ENCODE measurements at places on chromosomes 4 and X.
A peak's percentile ranks its signal among the peaks of the same experiment; 100 is the strongest.

GRCh38 chr4:69858690-69859089 is 1.3 kb downstream of the SULT1E1 start:
- no peak overlapping the region for H3K4me3 ChIP-seq
- H3K4me1 ChIP-seq: no peaks in the 10 kb centered on the region
- DNase-seq: no peak
- no peaks in the 10 kb centered on the region for H3K36me3 ChIP-seq
- H3K27ac ChIP-seq: no peak overlapping the region

DNA sequence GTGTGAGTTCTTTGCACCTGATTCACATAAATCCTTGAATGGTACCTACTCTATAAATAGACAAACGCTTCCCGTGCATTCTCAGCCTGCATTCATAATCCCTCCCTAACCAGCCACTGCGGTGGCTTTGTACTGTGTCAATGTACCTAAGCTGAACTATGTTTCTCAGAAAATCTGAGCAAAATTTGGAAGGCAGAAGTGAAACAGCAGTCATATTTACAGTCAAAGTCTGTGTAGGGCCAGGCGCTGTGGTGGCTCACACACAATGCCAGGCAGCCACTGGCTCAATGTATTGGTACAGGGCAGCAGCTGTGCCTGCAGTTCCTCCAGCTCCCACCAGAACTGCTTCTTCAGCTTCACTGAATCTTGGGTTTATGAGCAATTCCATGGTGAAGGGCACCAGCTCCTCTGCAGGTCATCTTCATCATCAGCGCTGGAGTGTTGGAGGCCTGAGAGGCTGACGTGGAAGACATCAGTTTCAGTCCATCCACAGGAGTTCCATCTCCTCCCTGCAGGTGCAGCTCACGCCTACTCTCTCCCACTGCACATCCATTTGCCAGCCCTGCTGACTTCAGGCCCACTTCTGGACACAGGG is 32.3 kb upstream of the IRF2 start:
- H3K4me3 ChIP-seq: no peak overlapping the region
- DNase-seq: no peak
- no peaks in the 10 kb centered on the region for H3K36me3 ChIP-seq
- H3K27me3 ChIP-seq: no peaks in the 10 kb centered on the region
- H3K27ac ChIP-seq: no peak overlapping the region
- peaks cover 11% of the 10 kb centered on the region for H3K4me1 ChIP-seq

GRCh38 chr4:140237616-140238350 is 83.8 kb upstream of the MAML3 start:
- H3K27ac ChIP-seq: peak overlapping the region; percentile 84
- H3K4me3 ChIP-seq: peak overlapping the region; percentile 27
- no peaks in the 10 kb centered on the region for H3K36me3 ChIP-seq
- H3K4me1 ChIP-seq: peaks cover 30% of the 10 kb centered on the region
- peak; percentile 76 for DNase-seq
- no peaks in the 10 kb centered on the region for H3K27me3 ChIP-seq

GRCh38 chr4:148563684-148564083 is 121.5 kb upstream of the NR3C2 start:
- no peaks in the 10 kb centered on the region for H3K36me3 ChIP-seq
- no peak overlapping the region for H3K4me3 ChIP-seq
- no peaks in the 10 kb centered on the region for H3K27me3 ChIP-seq
- no peaks in the 10 kb centered on the region for H3K4me1 ChIP-seq

DNA sequence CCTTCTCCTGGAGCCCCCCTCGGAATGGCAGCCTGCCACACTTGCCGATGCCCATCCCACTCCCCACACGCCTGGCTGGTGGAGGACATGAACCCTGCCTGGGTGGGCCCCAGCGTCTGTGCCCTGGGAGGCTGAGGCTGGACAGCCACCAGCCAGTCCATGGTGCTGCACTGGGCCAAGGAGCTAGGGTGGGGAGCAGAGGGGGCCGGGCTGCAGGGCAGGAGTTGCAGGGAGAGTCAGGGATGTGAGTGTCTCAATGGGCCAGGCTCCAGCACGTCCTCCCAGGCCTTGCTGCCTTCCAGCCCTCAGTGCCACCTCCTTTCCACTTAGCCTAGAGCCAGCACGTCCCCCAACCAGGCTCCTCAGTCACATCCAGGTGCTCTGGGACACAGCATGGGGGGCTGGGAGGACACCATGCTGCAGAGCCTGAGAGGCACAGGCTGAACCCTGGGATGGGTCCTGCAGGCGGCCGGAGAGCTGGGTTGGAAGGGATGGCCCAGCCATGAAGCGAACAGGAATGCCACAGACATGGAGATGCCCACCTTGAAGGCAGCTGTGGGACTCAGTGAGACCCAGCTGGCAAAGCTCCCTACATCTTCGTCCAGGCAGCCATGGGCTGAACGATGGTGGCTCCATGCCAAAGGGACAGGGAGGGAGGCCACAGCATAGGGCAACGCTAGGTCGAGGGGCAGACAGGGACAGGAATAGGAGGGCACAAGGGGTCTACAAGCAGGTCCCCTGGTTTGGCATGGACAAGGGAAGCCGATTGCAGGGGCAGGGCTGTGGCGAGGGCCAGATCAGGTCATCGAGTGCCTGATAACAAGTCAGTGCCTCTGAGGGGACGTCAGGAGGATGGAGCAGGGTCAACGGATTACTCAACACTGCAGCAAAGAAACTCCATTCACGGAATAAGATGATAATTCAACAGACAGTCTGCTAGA is 30.1 kb upstream of the MXD4 start:
- H3K27ac ChIP-seq: no peak overlapping the region
- no peaks in the 10 kb centered on the region for H3K27me3 ChIP-seq
- DNase-seq: no peak
- H3K36me3 ChIP-seq: peaks cover 3% of the 10 kb centered on the region
- peaks cover 5% of the 10 kb centered on the region for H3K4me1 ChIP-seq

GRCh38 chr4:75995727-75996126 is 5.0 kb upstream of the SDAD1 start:
- H3K27ac ChIP-seq: no peak overlapping the region
- no peaks in the 10 kb centered on the region for H3K36me3 ChIP-seq
- H3K4me1 ChIP-seq: peaks cover 4% of the 10 kb centered on the region
- H3K27me3 ChIP-seq: no peaks in the 10 kb centered on the region
